ENCODE measurements at places on chromosomes 7 and 10.

- DNase-seq: no peak
Observed at GRCh38 chr10:32446536-32447406, 831 bp downstream of the CCDC7 start.

GRCh38 chr10:110008518-110009339, 945 bp downstream of the ADD3 start:
- no peak for DNase-seq

GRCh38 chr10:44389150-44389549, 4.3 kb upstream of the CXCL12 start:
- DNase-seq: no peak

- no peak for DNase-seq
Observed at GRCh38 chr7:84162584-84162983, 32.0 kb downstream of the SEMA3A start.

DNA sequence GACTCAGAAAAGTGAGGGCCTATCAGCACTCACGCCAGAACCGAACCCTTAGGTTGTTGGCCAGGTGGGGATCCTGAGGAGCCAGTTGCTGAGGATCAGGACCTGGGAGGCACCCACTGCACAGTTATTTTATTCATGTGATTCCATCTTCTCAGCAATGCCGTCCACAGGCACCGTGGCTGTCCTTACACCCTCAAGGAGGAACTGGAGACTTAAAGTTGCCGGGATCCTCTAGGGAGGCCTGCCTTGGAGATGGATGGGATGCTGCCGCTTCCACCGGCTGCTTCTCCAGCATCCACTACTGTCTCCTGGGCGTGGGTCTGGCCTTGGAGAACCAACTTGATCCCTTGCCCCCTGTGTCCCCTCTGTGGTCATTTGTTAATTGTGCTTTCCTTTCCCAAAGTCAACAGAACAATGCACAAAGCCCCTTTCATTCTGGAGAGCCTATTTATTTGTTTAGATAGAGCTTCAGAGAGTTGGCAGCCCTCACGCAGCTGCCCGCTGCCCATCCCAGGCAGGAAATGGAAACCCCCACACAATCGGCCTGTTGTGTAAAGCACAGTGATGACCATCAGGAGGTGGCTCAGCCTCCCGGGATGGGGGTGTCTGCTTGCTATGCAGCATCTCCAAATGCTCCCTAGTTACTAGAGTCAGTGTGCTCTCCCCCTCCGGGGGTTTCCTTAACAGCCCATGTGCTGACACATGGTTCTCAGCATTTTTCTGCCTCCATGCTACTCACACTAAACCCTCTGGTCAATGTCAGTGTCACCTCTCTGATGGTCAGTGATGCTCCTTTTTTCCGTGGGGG, 52.9 kb upstream of the IGFBP3 start:
- no peak for DNase-seq

DNA sequence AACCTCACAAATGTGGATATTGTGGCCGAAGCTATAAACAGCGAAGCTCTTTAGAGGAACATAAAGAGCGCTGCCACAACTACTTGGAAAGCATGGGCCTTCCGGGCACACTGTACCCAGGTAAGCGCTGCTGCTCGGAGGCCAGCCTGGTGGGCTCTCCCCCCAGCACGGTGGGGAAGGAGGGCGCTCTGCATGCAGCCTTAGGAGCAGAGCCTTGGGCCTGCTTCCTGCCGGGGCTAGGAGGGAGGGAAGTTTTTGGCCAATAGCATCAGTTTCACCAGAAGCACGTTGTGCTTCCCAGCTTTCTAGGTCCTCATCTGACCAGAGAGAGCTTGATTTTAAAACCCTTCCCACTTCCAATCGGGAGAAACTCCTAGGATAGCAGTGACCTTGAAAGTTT, 62.8 kb downstream of the FIGNL1 start:
- DNase-seq: no peak

- no peak for DNase-seq
Observed at GRCh38 chr10:23190872-23191763, 994 bp upstream of the PTF1A start.

DNA sequence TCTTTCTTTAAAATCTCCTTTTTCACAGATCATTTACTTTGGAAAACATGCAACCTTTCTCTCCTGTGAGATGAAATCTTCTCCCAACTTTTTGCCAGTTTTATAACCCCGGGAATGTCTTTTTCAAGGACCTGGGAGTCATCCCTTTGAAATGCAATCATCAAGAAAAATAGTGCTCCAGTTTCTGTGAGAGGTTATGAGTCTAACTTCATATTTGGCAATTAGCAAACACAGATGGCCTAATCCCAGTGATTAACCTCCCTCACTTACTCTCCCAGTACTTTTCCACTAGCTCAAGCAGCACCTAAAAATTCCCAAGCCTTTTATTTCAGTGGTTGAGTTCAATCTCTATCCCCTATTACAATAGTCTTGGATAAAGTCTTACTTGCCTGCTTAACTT, 185.8 kb upstream of the TMEM106B start:
- DNase-seq: no peak

- no peak for DNase-seq
Observed at GRCh38 chr10:822661-823367, 108.7 kb downstream of the LARP4B start.

GRCh38 chr7:7718492-7718891, at the start of gene RPA3:
Gene RPA3, minus strand, starts transcription at chr7:7718607. Its CDS starts 78,189 bp downstream, at chr7:7640418.
- DNase-seq: no peak

- DNase-seq: no peak
Observed at GRCh38 chr10:58661336-58661735, 148.7 kb downstream of the BICC1 start.

GRCh38 chr10:132927824-132928223, 14.5 kb downstream of the CFAP46 start:
- no peak for DNase-seq

DNA sequence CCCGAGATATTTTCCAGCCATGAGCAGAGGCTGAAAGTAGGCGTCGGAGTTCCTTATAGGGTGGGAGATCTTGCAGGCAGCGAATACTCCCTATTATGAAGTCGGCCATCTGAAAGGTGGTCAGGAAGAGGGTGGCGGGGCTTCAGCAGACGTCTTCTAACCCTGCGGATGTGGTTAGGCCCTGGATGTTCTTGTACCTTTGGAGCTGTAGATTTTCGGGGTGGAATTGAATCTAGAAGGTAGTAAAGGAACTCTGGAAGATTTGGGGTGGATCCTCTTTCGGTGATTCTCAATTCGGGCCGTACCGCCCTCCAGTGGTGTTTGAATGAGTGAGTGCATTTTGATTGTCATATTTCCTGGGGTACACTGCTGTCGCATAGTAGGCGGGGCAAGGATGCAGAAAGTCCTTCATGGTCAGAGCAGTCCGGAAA, 635 bp downstream of the NUP205 start:
- peak; percentile 56 for DNase-seq

DNA sequence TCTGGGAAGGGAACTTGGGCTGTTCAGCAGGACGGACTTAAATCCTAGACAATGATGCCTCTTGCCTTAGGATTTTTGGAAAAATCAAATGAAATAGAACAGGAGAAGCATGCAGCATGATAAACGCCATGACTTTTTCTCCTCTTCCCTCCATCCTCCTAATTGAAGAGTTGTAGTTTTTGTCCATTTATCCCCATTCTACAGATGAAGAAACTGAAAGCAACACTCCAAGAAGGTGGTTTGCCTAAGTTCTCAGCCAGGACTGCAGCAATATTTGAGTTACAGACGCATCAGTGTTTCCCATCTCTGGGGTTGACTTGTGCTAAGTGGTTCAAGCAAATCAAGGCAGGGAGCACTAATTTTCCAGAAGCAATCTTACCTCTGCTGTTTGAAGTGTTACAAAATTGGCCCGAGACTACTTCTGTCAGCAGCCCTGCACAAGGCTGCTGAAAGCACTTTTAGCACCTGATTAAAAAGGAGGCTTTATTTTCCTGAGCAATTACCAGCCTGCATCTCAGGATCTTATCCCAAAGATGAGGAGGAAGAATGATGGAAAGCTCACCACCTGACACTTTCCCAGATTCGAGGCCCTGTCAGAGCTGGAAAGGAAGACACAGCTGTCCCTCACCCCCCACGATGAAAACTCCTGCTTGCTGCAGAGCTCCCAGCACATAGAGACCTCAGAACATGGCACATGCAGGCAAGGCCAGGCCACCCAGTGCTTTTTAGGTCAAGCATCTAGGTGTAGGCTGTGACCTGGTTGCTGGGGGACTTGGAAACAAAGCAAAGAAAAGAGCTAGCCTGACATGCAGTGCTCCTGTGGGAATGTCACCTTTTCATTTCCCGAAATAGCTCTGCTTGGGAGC, 19.7 kb upstream of the C10orf71 start:
- no peak for DNase-seq

DNA sequence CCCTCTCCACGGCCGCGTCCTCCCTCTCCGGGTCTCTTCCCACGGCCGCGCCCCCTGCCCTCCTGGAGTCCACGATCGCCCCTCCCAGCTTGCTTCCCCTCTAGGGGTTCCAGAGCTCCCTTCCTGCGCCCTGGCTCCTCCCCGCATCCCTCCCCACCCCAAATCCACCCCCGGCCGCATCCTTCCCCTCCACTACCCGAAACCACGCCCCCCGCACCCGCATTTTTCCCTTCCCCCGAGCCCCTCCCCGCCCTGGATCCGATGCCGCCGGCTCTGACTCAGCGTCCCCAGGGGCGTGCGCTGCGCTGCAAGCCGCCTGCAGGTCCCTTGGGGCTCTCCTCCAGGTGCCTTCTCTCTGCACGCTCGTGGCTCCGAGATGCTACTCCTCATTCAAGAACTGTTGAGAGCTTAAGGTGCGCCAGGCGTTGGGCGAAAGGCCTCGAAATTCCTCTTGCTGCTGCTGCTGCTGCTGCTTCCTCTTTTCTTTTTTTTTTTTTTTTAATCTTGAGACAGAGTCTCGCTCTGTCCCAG, 372 bp upstream of the TMEM130 start:
- peak; percentile 63 for DNase-seq

DNA sequence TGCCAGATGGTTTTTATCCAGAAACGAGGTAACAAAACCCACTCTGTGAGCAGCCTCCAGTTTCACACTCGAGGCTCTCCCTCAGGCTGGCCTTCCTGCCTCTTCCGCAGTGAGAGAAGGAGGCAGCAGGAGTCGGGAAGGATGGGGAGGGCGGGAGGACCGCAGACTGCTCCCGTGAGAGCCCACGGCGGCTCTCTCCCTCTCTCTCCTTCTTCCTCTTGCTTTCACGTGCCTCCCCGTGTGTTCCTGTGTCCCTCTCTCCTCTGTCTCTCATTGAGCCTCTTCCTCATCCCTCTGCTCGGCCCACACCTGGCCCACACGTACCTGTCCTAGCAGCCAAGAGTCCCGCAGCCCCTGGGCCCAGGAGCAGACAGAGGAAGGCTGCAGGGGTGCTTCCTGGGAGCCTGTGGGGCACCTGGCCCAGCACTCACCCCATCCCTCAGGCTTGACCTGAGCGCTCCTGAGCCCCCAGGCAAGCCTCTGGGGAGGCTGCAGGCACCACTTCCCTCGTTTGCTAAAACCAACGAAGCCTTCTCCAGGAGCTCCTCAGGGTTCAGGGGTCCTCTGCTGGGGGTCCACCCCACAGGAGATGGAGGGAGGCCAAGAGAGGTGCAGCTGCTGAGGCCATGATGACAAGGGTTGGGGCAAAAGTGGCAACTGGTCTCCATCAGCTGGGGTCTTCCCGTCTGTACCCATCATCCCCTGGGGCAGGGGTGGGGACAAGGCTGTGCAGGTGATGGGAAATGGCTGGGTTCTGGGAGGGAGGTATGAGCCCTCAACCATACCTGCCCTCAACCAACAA, 13.6 kb downstream of the SPOCK2 start:
- no peak for DNase-seq

DNA sequence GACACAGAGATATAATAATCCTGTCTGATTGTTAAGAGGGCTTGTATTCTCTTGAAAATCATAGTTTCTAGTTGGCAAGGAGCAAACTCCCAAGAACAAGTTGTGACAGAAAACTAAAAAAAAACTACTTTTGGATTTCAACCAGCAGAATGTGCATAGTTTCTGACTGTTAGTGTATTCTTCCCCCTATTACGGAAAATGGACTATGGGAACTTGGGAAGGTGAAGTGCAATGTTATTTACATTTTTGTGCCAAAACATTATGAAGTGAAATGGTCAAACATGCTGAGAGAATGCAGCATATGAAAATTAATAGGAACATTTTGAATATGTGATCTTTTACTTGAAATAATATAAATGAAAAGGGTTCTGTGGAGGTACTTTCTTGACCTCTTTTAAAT, 660.8 kb downstream of the SUGCT start:
- DNase-seq: no peak

GRCh38 chr7:98090116-98090515, 16.5 kb upstream of the LMTK2 start:
- no peak for DNase-seq

DNA sequence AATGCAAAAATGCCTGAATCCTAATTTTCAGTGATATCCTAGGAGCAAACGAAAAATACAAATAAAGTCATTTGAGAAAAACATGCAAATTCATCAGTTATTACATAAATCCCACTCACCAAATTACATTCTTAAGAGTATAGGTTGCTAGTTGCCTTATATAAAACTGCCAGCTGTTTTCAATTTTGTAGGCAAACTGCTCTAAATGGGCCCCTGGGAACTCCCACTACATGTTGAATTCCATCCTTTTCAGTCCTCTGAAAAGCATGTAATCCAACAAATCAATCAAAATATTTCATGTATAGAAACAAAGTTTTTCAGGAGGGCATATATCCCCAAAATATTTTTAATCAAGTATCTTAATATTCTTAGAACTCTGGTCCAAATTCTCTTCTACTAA, 2.1 kb upstream of the JMJD1C start:
- DNase-seq: no peak

DNA sequence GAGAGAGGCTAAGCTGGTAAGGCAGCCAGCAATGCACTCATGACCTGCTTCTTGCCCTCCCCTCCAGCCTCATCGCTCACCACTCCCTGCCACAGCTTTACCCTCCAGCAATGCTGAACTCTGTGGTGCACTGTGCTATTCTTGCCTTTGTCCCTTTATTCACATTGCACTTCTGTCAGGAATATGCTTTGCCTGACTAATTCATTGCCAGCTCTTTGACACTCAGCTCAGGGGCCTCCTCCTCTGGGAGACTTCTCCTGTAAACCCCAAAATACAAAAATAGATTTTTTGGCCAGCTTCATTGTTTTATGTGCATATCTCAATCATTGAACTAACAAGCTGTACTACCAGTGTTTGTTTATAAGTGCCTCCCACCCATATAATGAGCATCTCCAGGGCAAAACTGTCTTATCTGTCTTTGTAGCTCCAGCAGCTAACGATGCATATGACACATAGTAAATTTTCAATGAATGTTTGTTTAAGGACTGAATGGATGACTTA, 8.2 kb downstream of the CNNM1 start:
- no peak for DNase-seq

GRCh38 chr10:132328738-132329137, 3.3 kb upstream of the LRRC27 start:
- no peak for DNase-seq

- DNase-seq: no peak
Observed at GRCh38 chr7:133040674-133041073, 41.2 kb downstream of the CHCHD3 start.

All from activated naive CD4-positive, alpha-beta T cell treated with anti-CD3 and anti-CD28 coated beads, Interleukin-2, amount 50 U/mL, for 72 hours (primary cell).